ENCODE measurements at places on chromosomes 16 and 17.
A peak's percentile ranks its signal among the peaks of the same experiment; 100 is the strongest.

- no peak for DNase-seq
Measured at GRCh38 chr16:990516-991291, 9.1 kb downstream of the SOX8 start.

- DNase-seq = no peak
Measured at GRCh38 chr17:40501499-40501911, at the start of gene TNS4. Gene TNS4 (minus strand): TSS chr17:40501623. CDS start chr17:40496425, 5,198 bp downstream.

- no peak for DNase-seq
Measured at GRCh38 chr16:3057181-3058138, 8.0 kb upstream of the IL32 start.

- no peak for DNase-seq
Measured at GRCh38 chr17:75856062-75856756, 1.1 kb upstream of the WBP2 start.

- DNase-seq = no peak
Measured at GRCh38 chr17:33952425-33952824, 302.7 kb upstream of the CCL2 start.

DNA sequence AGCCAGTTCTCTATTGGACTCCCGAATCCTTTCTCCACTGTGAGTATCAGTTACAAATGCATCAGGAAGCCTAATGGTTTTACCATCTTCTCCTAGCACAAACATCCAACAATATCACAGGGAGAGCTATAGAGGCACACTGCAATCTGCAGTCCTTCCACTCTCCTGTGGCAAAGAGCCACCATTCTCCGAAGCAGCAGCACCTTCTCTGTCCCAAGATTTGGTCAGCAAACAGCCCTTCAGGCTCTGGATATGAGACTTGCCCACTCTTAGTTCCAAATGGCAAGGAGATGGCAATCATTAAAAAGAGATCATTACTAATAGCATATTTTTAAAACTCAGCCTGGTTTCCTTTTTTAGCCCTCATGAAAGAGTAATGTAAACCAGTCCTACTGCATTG lies 223.4 kb downstream of the HS3ST3A1 start:
- no peak for DNase-seq

GRCh38 chr17:63524051-63524450 lies 893 bp downstream of the KCNH6 start:
- DNase-seq = no peak

GRCh38 chr16:79049040-79049439 lies 551.5 kb downstream of the MAF start:
- no peak for DNase-seq

GRCh38 chr17:53570731-53571130 lies 252.0 kb upstream of the KIF2B start:
- DNase-seq = no peak

GRCh38 chr17:77887110-77887463 lies 71.4 kb upstream of the TNRC6C start:
- DNase-seq = no peak

GRCh38 chr17:19533718-19534561 lies at the start of gene SLC47A1:
Gene SLC47A1 (plus strand): TSS chr17:19533854. CDS start chr17:19533940, 86 bp downstream.
- DNase-seq = no peak

GRCh38 chr17:18038149-18038850 lies 668 bp downstream of the ATPAF2 start:
- DNase-seq = no peak

DNA sequence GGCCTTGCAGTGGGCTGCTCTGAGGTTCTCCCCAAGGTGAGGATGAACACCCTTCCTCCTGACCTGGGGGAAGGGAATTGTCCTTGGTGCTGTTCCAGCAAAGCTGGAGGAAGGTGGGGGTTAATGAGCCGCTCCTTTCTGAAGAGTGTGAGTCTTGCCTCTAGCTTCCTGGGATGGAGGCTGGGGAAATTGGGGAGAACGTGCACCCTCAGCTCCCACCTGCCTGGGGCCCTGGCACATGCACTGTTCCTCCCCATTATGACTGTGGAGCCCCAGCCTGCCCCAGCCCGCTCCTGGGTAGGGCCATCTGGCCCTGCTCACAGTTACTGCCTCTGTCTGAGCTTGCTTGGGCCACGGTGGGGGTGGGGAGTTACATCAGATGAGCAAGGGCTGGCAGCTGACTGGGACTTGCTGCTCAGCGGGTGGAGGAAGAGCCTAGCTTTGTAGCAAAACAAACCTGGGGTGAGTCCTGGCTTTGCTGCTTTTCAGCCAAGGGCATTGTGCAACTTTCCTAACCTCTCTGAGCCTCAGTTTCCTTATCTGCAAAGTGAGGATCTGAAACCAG lies 11.1 kb downstream of the TNS4 start:
- no peak for DNase-seq

DNA sequence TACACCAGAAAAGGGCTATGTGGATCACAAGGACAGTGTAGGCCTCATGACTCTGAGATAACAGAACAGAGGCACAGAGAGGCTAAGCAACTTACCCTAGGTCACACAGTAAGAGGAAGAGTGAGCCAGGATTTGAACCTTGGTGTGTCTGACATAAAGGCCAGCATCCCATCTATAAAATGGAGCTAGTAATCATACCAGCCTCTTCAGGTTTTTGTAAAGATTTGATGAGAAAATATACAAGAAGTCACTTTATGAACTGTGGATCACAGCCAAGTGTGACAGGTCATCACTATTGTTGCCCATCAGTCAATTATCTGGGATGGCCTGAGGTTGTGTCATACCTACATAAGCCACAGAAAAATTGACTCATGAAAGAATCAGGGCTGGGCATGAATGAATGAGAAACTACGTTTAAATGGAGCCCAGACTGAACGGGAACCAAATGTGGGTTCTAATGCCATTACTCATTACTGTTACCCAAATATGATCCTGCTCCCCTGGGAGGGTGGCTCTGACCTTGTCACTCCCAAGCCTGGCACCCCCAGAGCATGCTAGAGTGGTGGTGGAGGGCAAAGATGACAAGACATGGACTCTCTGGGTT lies 21.0 kb downstream of the FBXO39 start:
- no peak for DNase-seq

- no peak for DNase-seq
Measured at GRCh38 chr16:65698791-65699321, 577.0 kb upstream of the CDH11 start.

DNA sequence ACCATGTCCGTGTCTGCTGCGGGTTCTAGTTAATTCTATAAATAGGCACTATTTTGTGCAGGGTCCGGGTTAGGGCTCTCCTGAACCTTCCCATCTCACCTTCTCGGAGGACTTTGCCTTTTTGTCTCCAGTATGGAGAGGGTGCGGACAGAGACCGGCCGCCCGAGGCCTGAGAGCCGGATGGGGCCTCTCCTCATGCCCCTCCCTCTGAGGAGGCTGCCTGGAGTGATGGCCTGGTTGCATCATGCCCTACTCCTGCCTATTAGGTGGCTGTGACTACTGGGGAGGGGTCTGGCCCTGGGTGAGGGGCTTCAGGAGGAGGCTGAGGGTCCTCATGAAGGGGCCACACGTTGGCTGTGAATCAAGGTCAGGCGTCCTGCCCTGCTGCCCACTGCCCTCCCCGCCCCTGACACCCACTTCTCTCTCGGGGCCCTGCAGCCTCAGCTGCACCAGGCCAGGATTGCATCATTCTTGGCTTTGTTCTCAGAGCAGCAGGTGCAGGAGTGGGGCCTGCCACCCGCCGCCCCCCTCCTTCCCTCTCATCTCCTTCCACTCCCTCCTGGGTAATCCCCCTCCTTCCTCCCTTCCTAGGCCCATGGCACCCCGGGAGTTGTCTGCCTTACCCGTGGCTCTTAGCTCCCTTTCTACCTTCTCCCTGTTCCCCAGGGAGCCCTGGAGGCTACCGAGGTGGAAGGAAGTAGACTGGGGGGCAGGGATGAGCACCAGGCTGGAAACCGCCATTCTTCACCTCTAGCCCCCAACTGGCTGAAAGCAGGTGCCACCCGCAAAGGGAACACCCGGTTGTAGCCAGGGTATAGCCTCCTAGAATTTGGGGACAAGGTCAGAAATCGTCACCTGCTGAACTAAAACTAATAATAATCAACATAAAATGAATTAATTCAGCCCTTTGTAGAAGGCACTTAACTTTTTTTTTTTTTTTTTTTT lies 12.7 kb upstream of the ARHGAP23 start:
- no peak for DNase-seq

DNA sequence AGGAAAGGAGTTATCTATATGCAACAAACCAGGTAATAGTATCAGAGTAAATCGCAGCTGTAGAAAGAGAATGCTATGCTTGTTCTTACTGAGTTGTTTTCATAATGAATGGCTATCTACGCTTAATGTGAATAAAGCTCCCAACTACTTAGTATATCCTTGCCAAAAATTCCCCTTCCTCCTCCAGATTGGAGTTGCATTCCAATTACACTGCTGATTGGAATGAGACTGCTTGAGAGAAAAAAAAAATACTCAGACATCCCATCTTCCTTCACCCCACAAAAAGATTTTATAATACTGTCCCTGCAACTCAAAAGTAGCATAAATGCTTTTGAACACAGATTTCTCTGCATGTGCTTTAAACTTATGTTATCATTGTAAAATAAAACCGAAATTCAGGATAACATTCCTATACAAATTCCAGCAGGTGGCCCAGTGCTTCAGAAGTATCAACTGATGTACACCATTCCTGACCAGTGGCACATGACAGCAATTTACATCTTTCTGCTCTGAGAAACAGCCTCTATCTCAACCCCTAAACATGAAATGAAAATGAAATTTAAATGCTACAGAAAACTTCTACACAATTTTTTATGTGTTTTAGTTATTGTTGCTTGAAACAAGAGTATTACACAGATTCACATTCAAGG lies 47.0 kb downstream of the SMURF2 start:
- no peak for DNase-seq

GRCh38 chr17:50710025-50710424 lies 2.3 kb upstream of the ANKRD40 start:
- DNase-seq = no peak

- DNase-seq = no peak
Measured at GRCh38 chr17:16379654-16380053, 1.2 kb upstream of the UBB start.

DNA sequence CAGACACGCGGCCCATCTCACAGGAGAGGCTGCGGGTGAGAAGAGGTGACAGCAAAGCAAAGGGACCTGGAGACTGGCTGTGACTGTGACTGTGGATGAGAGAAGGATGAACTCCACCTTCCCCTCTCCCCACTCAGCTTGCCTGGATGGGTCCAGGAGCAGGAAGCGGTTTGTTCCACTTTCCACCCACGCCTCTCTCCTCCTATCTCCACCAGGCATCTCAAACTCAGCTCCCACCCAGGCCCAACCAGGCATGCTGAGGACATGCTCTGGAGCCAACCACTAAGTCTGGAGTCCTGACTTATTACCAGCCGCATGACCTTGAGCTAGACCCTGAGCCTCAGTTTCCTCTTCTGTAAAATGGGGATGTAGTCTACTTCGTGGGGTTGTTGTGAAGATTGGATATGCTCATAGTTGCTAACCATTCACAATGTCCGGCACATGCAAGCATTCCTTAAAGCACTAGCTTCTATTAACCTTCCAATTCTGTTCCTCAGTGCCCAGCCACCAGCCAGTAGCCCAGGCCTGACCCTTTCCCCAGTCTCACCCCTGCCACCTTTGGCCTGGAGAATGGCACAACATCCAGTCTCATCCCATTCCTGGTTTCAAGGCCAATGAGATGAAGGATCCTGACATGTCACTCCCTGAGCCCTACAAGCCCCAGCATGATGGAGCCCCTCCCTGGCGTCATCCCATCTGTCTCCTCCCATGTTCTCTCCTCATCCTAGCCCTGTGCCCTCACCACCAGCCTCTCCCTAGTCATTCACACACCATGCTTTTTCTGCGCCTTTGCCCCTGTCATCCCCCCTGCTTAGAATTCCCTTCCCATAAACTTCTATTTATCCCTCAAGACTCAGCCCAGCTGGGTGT lies 2.3 kb downstream of the GAS2L2 start:
- DNase-seq = no peak

DNA sequence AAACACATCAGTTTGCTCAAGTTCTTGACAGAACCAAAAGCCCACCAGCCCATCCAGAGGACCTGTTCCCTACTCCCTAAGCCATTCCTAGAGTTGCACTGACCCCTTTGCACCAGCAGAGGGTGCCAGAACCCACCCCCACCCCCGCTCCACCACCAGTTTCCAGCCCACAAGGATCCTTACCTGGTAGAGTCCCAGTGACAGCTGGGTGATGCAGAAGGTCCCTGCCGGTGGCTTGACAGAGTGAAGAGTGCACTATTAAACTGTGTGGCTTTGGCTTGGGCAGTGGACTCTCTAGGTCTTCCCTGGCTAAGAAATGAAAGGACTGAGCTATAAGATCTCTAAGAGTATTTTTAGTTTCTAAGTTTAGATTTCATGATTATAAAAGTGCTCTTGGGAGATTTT lies 73.3 kb upstream of the MTMR4 start:
- DNase-seq = peak; percentile 12

DNA sequence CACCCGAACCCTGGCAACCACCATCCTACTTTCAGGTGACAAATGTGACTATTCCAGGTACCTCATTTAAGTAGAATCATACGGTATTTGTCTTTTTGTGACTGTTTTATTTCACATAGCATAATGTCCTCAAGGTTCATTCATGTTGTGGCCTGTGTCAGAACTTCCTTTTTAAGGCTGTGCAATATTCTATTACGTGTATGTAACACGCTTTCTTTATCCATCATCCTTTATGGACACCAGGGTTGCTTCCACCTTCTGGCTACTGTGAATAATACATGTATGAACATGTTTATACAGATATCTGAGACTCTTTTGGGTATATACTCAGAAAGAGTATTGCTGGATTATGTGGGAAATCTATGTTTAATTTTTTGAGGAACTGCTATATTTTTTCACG lies 28.7 kb upstream of the RSL1D1 start:
- DNase-seq = no peak

DNA sequence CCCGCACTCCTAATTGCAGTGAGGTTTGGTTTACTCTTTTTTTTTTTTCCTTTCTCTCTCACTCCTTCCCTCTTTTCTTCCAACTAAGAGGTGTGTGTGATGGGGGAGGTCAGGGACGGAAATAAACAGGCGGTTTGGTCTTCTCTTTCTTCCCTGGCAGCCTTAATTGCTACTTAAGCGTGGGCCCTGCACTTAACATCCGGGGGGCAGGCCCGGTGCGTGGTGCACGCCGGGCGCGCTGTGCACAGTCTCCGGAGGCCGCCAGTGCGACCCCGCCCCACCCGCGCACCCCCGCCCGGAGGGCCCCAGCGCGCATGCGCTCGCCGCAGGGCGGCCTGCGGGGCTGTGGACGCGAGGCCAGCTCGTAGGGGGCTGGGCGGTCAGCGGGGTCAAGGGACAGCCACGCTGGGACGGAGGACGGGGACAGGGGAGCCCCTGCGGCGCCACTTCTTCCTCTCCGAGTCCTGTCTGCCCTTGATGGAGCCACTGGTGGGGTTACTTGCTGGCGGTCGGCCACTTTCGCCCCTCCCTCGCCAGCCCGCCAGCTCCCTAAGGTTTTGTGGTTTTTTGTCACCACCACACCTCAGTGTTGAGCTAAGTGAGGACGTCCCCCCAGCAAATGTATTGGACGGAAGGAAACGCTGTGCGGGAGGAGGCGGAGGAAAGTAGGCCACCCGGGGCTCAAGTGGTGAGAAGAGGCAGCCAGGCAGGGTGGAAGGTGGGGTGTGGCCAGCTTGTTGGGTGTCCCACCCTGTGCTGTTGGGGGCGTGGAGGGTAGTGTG lies 120.9 kb downstream of the MRM1 start:
- DNase-seq = peak; percentile 59

- no peak for DNase-seq
Measured at GRCh38 chr16:57306676-57307341, 22.3 kb upstream of the PLLP start.

Data from activated CD8-positive, alpha-beta memory T cell treated with anti-CD3 and anti-CD28 coated beads for 4 hours (primary cell).